ENCODE measurements at places on chromosomes 11 and 22. TPM values are rescaled to one million over a fixed set of nuclear protein-coding genes. Genes with fewer than 3 reads are reported as not detected.

Gene ST14
- total RNA-seq, result 35.1 TPM

Gene TMEM121B
- not detected for total RNA-seq

Gene SPI1
- total RNA-seq, result not detected

Gene MMP20
- total RNA-seq, result not detected

All from renal cortical epithelial cell (primary cell).